ENCODE measurements at places on chromosomes 11 and 22.

- no peak for DNase-seq
Observed at GRCh38 chr11:101046947-101047346, 82.7 kb downstream of the PGR start.

DNA sequence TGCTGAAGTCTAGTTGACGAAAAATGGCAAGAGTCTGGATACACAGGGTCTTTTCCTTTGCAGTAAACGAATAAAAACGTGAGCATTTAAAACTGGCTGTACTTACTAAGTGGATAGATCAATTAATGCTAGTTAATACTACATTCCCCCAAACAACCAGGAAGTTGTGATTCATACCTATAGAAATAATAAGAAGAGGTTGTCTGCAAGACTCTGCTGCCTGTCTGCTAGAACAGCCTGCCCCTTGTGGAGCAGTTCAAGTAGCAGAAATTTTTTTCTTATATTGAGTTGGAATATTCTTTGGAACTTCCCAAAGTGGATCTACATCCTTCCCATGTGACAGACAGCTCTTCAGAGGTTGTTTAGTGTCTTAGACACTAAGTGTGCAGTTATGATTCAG, 86.8 kb downstream of the TEAD1 start:
- no peak for DNase-seq

DNA sequence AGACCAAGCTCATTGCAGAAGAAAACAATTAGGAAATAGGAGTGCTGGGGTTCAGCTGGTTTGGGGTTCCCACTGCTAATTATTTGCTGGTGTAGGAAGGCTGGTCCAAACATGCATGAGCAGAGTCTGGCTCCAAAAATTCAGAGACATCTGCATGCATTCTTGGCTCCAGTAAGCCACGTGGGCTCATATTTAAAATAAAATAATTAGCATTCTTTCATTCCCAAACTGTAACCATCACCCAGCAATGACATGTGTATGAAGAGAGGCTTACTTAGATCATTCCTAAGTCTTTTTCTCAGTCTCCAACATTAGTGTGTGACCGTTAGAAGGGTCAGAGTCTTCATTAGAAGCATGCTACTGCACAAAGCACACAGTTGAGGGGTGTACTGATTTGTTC, 58.4 kb downstream of the EFCAB6 start:
- DNase-seq: no peak

DNA sequence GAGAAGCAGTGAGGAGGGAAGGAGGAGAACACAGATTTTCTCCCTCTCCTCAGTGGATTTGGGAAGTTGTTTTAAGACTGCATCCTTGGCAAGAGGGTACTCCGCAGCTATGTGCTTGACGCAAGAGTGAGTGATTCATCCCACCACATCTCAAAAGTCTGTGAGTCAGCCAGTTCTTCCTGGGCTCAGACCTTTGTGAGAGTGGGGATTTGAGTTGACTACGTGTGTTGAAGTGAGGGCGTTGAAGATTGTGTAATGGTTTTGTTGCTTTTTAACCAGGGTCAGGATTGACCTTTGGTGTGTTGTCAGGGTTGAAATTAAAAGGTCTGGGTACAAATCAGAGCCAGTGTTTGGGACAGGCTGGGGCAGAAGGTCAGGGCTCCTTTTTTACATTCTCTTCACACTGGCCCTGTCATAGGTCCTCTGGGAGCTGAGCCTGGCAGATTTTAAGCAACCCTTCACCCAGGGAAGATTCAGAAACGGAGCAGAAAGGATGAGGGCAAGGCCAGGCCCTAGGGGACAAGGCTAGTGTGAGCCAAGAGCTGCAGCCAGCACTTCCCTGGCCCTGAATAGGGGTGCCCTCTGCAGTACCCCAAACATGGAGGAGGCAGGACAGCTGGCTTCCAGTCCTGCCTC, 4.2 kb upstream of the C11orf86 start:
- no peak for DNase-seq

DNA sequence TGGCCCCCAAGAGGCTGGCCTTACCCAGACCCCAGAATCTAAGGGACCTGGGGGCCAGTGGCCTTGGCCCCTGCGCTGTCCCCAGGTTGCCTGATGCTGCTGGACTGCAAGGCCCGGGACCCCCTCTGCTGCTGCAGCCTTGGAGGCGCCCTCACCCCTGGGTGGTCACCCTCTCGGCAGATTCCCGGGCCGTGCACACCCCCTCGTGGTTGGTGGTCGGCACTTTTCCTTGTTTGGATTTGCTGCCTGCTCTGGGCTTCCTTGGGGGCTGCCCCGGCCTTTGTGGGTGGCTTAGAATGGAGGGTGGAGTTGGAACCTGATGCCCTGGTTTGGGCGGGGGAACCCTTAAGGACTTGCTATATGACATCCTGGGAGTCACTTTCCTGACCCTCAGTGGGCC, 5.3 kb downstream of the RIN1 start:
- no peak for DNase-seq

DNA sequence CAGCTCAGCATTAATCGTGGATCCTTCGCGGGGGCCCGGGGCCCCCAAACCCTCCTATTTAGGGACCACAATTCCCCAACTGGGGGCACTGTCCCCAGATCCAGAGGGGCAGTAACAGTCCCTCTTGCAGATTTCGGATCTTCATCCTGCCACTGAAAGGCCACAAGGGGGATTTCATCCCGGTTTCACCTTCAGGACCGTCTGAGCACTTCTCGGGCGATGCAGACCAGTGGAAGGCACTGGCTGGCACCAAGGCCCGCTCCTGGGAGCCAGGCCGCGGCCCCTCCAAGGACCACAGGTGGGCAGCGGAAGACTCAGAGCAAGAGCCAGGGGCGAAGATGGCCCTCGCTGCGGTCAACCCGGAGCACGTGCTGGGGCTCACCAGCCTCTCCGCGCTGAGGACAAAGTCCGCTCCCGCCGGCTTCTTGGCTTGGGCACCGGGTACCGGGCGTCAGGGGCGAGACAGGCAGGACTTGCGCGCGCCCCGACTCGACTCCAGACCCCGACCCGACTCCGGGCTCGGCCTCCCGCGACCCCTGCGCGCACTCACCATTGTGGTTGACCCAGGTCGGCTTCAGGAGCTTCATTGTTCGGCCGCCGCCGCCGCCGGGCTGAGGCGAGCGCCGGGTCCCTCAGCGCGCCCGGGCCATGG, 517 bp downstream of the HIRA start:
- DNase-seq: no peak

DNA sequence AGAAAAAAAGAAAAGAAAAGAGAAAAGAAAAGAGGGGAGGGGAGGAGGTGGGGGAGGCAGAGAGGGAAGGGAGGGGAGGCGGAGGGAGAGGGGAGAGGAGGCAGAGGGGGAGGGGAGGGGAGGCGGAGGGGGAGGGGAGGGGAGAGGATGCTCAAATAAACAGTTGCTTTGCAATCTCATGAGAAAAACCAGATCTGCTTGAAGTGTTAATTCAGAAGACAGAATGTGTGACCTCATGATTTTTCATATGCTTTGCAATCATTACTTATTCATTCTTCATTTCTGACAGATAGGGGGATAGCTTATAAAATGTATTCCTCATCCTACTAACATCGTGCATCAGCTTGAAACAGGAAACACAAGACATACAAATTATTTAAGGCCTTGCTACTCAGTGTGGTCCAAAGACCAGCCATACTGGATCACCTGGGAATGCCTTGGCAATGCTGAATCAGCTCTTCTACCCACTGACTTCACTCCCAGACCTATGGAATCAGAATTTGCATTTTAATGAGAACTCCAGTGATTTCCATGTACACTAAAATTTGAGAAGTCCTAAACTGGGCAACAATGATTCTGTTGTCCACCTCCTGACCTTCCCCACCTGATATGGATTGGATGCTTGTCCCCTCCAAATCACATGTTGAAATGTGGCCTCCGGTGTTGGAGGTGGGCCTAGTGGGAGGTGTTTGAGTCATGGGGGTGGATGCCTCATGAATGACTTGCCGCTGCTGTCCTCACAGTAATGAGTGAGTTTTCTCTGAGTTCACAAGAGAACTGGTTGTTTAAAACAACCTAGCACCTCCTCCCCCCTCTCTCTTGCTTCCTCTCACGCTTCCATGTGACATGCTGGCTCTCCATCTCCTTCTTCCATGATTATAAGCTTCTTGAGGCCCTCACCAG, 69.2 kb downstream of the CCDC34 start:
- DNase-seq: no peak

GRCh38 chr22:50527921-50528681, 1.7 kb downstream of the TYMP start:
- no peak for DNase-seq

DNA sequence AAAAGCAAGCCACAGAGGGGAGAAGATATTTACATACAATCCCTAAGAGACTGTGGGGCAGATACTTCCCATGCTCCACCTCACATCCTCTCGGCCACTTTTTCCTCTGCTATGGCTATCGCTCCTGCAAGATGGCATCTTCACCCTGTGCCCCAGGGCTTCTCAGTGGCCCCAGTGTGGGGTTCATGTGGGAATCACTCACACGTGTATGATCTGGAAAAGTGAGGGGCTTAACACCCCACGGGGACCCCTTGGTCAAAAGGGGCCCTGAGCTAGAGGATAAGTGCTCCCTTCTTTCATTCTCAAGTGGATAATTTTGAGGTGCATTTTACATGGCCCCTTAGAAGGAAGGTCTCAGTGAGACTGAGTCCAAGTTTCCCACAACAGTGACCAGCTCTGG, 28.7 kb downstream of the C11orf58 start:
- DNase-seq: no peak

DNA sequence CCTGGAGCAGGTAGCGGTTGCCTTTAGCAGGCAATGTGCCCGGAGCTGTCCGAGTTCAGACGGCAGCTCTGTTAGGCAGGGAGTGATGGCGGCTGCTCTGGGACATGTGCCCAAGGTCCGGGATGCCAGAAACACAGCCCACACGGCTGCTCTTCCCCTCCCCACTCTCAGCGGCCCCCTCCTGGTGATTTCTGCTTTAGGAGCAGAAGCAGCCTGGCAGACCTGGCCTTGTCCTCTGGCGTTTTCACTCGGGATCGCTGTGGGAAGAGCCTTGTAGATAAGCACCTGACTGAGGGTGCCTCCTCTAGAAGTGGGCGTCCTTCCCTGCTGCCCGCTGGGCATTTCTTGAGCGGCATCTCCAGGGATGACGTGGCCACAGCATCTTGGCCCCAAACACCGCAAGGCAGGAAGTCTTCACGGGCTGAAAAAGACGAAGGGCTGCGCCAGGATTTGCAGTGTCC, 392.2 kb downstream of the TBC1D22A start:
- DNase-seq: no peak

- no peak for DNase-seq
Observed at GRCh38 chr22:42399315-42400271, 32.6 kb downstream of the NFAM1 start.

DNA sequence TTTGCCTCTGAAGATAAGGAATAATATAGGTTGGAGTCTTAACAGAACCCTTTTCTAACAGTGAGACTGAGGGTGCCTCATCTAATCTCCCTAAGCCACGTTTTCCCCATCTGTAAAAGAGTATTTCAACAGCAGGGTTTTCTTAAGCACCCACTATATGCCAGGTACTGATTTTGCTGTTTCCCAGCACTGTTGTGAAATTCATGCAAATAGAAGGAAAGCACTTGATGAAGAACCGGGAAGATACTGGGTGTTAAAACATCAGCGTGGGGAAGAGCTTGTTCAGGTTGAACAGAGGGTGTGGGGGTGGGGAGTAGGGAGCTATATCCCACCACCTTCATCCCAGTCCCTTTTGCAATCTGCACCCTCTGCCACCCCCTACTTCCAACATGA, 2.8 kb downstream of the HMOX1 start:
- no peak for DNase-seq

DNA sequence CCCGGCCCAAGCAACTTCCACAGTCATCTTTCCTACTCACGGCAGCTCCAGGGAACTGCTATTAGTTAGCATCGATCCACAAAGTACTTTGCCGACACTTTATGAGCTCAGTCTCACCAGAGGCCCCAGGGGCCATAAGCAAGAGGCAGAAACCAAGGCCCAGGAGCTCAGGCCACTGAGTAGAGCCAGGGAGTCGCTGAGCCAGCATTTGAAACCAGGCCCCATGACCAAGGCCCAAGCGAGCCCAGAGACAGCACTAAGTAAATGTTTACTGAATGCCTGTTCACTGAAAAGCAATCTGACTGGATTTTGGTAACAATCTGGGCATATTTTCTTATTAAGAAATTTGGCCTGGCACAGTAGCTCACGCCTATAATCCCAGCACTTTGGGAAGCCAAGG, 43.3 kb downstream of the ARRB1 start:
- DNase-seq: no peak

DNA sequence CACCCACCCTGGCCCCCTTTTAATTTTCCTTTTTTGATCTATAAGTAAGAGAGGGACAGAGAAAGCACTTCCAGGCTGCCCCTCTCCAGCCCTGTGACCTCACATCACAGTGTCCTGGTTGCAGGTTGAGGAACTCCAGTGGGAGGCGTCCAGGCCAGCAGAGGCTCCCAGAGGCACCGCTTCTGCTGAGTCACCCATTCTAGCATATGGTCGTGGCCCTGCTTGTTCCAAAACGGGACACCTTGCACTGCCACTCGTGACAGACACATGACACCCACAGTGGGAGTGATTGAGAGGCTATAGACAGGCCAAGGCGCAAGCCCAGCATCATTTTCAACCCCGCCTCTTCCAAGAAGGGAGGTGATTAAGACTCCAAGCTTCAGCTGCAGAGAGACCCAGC, 16.0 kb upstream of the TMPRSS4 start:
- DNase-seq: no peak

- no peak for DNase-seq
Observed at GRCh38 chr22:40182231-40182835, 4.6 kb downstream of the TNRC6B start.

GRCh38 chr11:129375751-129376657, at the start of gene BARX2:
Gene BARX2 (plus strand): TSS chr11:129375848. CDS start chr11:129376036, 188 bp downstream.
- DNase-seq: no peak

DNA sequence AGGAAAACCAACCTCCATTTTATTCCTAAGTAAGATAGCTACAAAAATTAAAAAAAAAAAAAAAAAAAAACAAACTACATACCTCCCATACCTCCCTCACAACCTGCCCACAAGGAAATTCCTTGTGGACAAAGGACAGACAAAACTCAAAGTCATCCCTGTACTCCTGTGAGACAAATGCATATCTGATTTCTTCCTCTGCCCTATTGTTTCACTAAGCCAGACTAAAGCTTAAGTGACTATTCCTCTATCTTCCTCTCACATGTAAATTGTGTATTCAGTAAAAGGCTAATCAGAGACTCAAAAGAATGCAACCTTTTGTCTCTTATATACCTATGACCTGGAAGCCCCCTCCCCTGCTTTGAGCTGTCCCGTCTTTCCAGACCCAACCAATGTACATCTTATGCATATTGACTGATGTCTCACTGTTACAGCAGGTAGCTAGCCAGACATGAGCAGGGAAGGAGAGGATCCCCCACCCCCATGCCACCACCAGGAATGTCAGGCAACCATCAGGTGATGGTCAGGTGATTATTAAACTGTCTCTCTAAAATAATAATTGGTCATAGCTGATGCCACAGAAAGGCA, 289.4 kb downstream of the SBF2 start:
- DNase-seq: no peak

DNA sequence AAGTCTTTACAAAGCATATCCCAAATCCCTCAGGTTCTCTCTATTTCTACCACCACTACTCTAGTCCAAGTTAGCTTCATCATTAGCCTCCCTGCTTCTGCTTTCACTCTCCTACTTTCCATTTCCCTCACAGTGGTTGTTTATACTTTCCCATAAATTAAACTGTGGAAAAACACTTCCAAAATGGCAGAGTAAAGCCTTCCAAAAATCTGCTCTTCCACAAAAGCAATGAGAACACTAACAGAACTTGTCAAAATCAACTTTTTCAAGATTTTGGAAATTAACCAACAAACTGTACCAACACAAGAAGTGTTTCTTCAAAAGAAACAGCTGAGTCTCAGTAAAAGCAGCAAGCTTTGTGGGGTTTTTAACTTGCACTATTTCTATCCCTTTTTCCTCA, 71.8 kb downstream of the TTC28 start:
- DNase-seq: no peak
